ENCODE measurements at places on chromosomes 5 and 9.
A peak's percentile ranks its signal among the peaks of the same experiment; 100 is the strongest.

GRCh38 chr5:76579166-76579937 lies 43.9 kb downstream of the F2RL2 start:
- no peak for DNase-seq

DNA sequence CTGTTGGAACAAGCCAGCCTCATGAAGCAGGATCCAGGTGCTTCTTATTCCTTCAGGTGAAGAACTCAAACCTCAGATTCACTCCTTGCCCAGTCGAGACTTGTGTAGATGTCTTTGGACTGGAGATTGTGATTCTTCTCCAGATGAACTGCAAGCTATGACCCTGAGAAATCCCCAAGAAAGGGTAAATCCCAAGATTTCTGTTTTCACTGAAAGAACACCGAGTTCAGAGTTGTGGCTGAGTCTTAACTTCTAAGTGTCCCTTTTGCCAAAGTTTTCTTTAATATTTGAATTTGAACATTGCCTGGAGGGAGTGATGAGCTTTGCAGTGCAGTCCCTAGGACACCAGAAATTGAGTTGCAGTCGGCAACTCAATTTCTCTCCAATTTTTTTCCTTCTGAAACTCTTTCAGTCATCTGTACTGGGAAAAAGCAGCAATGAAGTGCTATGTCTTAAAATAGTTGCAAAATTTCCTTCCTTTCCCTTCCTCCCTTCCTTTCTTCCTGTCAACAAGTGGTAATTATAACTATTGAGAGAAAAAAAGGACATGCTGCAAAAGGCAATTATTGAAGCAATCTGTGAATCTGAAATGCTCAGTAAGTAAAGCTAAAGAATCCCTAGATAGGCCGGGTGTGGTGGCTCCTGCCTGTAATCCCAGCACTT lies 56.1 kb downstream of the ANKRD55 start:
- no peak for DNase-seq

DNA sequence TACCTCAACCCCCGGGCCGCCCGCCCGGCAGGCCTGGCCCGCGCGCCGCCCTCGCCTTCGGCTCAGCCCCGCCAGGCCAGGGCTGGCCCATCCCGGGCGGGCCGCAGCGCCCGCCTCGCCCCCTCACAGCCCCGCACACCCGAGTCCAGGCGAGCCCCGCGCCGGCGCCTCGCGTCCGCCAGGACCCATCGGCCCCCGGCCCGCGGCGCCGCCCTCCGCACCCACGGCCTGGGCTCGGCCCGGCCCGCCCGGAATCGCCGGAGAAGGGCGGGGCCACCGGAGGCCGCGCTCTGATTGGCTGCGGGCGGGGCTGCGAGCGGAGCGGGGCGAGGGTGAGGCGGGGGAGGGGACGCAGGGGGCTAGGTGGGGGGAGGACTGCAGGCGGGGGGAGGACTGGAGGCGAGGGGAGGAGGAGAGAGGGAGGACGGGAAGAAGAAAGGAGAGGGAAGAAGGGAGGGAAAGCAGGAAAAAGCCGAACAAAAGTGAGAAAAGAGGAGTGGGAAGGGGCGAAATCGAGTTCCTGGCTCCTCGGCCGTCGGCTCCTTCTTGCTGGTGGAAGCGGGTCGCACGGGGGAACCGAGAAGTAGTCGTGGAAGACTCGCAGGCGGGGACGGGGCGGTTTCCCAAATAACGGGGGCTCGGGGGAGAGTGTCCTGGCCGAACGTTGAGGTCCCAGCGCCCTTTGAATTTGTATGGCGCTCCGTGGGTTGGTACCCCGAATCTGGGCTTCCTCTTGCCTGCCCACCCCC lies 472 bp upstream of the UBTD2 start:
- DNase-seq: peak; percentile 46

GRCh38 chr5:142015781-142016533 lies 3.1 kb upstream of the GNPDA1 start:
- DNase-seq: no peak

GRCh38 chr5:55227664-55228430 lies 732 bp upstream of the MCIDAS start:
- DNase-seq: no peak

GRCh38 chr5:54876-55569 lies 36.9 kb upstream of the PLEKHG4B start:
- no peak for DNase-seq

- DNase-seq: no peak
Observed at GRCh38 chr9:31536471-31536870, 848.0 kb upstream of the ACO1 start.

GRCh38 chr5:1745796-1746370 lies 53.8 kb downstream of the MRPL36 start:
- no peak for DNase-seq

DNA sequence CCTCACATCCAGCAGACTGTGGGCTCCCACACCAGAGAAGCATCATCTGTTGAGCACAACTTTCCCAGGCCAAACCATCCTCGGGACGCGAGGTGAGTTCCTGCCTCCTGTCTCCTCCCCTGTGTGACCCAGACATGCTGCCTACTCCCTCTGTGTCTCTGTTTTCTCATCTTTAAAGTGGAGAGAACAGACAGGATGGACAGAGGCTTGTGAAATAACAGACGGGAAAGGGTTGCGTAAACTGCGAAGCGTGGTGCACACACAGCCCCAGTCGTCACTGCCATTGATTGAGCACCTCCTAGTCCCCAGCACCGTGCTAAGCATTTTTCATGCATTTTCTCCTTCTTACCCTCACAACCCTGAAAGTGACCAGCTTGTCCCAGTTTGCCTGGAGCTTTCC lies 52.1 kb upstream of the LMX1B start:
- no peak for DNase-seq

GRCh38 chr9:100521282-100521681 lies 48.3 kb downstream of the TMEFF1 start:
- DNase-seq: no peak

DNA sequence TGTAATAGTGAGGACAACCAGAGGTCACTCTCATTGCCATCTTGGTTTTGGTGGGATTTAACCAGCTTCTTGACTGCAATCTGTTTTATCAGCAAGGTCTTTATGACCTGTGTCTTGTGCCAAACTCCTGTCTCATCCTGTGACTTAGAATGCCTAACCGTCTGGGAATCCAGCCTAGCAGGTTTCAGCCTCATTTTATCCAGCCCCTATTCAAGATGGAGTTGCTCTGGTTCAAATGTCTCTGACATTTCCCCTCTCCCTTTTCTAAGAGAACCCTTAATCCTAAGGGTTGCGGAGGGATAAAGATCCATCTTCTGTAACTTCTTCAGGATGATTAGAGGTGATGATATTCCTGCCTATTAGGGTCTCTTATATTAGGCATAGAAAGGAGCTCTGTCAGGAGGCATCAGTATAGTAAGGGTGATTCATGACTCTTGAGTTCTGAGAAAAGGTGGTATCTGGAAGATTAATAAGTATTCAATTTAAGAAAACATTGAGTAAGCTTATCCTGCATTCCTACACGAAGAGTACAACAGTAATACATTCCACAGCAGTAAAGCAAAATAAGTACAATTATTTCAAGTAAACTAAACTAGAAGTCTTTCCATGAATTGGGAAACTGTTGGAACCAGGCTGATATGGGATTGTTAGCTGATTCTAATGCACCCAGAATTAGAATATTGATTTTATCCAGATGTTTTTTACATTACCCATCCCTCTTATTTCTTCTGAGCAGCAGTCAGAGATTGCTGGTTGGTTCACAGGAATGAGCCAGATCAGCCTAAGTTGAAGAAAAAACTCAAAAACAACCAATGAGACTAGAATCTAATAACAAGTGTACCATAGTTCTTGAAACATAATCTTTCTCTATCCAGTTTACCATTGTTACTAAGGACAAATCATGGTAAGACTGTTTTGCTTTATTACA lies 39.9 kb downstream of the SHC3 start:
- DNase-seq: no peak

DNA sequence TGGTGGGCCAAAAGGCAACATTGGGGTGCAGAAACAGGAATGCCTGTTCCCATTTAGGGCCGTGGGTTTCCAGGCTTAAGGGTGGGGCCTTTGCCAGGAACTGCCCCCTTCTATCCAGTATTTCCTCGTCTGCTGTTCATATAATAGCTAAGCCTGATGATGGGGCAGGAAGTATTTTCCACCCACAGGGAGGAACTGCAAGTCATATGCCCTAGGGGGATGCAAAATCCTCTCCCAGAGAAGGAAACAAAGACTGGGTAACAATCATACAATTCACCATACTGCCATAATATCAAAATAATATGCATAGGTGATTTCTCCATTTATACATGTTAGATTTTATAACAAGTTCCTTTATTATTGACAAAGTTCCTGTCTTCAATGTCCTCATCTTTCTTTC lies 20.5 kb upstream of the RPS23 start:
- no peak for DNase-seq

DNA sequence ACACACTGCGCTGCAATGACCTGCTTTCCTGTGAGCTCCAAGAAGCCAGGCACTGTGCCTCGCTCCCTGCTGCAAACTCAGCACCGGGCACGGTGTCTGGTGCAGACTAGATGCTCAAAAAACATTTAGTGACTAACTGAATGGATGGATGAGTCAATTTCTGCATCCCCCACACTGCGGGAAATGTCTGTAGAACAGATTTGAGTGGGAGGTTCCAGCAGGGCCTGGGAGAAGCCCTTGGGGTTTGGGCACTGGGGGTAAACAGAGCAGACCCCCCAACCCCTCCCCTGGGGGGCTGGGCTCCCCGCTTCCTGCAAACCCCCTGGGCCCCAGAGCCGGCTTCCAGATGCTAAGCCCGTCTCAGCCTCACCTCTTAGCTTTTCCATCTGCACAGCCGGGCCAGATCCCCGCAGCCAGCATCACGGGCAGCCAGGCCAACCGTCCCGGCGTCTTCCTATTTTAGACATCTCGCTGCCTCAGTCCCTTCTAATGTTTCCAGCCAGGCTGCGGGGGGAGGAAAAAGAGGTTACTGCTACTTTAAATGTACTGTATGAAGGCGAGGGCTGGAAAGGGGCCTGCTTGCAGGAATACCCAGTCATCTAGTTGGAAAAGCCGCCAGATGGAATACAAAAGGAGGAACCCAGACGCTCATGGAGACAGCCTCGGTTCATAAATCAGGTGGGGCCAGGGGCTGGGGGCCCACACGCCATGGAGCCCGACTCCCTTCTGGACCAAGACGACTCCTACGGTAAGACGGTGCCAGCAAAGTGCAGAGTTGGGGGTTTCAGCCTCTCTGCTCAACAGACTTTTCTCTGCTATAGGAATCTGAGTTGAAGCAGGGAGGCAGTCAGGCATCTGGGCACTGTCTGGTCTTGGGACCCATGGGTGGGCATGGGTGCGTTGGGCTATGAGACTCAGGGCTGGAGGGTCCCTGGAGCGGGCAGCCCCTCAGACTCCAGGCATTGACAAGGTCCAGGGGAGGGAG lies 67.1 kb upstream of the GGTA1 start:
- DNase-seq: no peak

DNA sequence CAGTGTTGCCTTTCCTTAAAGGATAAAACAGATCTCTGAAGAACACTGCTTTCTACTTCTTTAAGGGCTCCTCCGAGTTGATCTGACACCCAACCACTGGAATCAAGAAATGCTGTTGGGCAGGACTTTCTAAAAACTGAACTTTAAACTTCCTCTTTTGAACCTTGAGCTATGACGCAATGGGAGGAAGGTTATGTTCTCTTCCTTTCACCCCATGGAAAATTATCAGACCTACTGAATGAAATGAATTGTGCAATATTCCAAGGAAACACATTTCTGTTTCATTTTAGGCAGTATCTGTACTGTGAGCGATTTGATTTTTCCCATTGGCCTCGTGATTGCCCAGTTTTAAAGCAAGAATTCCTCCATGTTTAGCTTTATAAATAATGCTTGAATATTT lies 206.0 kb upstream of the PRR16 start:
- DNase-seq: no peak

- no peak for DNase-seq
Observed at GRCh38 chr5:79536193-79536906, 22.4 kb upstream of the HOMER1 start.

- DNase-seq: peak; percentile 18
Observed at GRCh38 chr5:116084287-116084691, 536 bp upstream of the COMMD10 start.

GRCh38 chr9:94084314-94084713 lies at the start of gene PTPDC1:
PTPDC1 (plus strand) TSS chr9:94084464; CDS start chr9:94084531, 67 bp downstream.
- no peak for DNase-seq

DNA sequence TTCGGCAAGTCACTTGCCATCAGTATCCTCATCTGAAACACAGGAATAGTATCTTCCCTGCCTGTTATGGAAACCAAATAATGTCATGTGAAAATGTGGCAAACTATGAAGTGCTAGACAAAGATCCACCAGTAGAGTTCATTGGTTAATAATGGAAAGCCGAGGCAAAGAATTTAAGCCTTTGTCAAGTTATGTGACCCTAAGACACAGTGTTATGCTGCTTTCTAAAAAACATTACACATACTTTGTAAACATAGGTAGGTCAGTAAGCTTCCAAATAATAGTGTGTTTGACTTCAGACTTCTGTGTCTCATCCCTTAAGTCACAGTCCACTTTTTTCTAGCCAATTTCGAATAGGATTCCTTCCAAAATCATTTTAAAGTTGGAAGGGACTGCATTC lies 6.0 kb downstream of the PTAR1 start:
- no peak for DNase-seq

DNA sequence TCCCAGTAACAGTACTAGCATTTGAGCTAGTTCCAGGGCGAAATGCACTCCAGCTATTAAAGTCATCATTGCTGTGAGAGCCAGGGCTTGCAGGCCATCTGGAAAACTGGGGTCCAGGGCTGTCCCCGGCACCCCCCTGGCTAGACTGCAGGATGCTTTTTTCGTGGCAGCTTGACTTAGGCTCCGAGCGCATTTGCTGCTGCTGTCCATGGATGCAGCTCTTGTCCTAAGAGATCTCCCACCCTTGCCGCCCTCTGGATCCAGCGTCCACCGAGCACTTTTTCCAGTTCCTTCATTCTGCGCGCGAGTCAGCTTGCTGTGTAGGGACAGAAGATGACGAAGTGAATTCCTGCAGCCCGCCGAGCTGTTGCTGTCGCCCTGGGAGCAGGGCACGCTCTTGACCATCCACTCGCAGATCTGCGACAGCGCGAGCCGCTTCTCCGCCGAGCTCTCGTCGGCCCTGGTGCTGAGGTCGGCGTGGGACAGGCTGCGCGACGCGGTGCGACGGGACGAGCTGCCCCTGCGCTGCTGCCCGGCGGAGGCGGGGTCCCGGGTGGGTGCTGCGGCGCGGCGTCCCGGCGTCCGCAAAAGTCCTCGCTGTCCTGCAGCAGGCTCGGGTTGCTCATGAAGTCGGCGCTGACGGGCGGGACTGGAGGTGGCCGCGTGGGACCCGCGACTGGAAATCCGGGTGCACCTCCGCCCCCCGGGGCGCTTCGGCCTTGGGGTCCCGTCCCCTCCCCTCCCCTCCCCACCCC lies 30.7 kb downstream of the OR2V1 start:
- DNase-seq: no peak

- DNase-seq: no peak
Observed at GRCh38 chr9:124812441-124812876, 35.5 kb downstream of the OLFML2A start.

Data from activated naive CD4-positive, alpha-beta T cell (primary cell).